Mammary epithelial cell (primary cell): ENCODE measurements at places on chromosomes 13 and 19. TPM values are rescaled to one million over a fixed set of nuclear protein-coding genes. Genes with fewer than 3 reads are reported as not detected.

ZNF613 gene
- total RNA-seq: 3.1 and 6.6 TPM in 2 replicates

DNA sequence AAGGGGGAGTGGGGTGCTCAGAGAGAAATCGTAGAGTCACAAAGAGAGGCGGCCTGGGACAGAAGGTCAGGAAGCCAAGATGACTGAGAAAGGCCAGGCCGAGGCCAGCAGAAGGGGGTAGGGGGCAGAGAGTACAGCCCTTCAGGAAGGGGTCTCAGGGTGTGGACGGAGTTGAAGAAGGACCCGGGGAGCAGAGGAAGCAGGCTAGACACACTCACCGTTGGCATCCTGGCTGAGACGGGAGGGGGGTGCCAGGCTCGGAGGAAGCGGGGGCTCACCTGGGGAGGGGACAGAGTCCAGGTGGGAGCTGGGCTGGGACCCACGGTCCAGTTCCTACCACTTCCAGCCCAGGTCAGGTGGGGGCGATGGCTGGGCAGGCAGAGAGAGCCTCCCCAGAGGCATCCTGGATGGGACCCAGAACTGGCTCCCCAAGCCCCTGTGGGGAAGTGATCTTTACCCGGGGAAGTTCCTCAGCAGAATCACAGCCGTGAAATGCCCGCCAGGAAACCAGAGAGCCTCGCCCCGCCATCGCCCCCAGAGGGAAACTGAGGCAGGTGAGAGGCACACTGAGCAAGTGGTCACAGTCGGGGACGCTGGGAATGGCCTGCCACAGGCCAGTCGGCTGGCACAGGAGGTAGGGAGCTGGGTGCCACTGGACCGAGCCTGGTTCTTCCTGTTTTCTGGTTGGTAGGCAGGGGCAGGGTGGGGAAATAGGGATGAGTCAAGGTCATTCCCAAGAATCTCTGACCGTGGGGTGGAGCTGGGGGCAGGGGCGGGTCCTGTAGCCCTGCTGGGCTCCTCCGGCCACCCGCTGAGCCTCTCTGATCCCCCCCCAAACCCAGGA, 1.4 kb downstream of the MATK start:
- DNase-seq: no peak

GRCh38 chr13:45838171-45838745, 13.3 kb downstream of the SIAH3 start:
- no peak for DNase-seq

DNA sequence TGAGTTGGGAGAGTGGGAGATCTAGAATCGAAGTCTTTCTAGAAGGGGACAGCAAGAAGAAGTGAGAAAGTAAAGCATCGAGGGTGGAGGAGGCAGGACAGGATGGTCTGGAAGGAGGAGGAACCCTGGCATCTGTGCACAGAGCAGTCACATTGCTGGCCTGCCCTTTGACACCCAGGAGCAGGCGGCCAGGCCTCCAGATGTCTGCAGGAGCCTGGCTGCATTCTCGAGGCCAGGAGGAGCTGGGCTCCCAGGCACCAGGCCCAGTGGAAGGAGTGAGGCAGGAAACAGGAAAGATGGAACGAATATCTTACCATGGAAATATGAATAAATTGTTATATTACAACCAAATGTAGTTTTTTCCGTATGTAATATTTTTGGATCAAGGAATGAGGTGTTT, 27.7 kb upstream of the ARGLU1 start:
- no peak for DNase-seq

DNA sequence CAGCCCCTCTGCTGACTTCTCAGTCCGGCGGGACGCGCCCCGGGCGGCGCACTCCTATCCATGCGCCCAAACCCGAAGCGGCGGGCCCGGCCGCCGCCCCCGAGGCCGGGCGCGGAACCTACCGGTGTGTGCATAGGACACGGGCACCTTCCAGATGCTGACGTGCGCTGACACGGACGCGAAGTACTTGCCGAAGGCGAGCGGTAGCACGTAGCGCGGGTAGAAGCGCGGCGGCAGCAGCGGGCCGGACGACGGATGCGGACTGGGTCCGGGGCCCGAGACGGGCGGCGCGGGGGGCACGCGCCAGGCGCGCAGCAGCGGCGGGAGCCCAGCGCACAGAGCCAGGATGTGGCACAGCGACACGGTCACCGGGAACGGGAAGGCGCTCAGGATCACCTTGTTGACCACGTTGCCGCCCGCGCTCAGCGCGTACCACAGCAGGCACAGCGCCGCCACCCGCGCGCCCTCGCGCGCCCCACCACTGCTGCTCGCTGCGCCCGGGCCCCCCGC, 338 bp downstream of the SLC35E1 start:
- DNase-seq: peak; percentile 38

- no peak for DNase-seq
Measured at GRCh38 chr13:109101550-109102144, 472.2 kb downstream of the MYO16 start.

TLE6 gene
- 0.59 and 1.6 TPM in 2 replicates for total RNA-seq

GRCh38 chr13:96273196-96273595, 183.3 kb downstream of the HS6ST3 start:
- no peak for DNase-seq

DNA sequence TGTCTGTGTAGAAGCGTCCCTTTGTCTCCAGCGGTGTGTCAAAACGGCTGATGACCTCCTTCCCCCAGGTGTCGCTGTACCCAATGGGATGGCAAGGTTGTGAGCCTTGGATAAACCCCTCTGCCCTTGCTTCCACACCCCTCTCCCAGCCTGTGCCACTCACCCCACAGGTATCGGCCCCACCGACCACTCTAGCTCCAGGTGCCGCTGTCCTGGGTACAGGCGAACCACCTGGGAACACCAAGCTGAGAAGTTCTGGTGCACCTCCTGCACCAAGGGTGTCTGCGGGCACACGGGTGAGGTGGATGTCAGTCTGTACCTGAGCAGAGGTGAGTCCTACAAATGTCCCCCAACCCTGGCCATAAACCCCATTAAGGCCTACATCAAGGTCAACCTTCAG, 16.6 kb downstream of the MAN2B1 start:
- DNase-seq: no peak

DNA sequence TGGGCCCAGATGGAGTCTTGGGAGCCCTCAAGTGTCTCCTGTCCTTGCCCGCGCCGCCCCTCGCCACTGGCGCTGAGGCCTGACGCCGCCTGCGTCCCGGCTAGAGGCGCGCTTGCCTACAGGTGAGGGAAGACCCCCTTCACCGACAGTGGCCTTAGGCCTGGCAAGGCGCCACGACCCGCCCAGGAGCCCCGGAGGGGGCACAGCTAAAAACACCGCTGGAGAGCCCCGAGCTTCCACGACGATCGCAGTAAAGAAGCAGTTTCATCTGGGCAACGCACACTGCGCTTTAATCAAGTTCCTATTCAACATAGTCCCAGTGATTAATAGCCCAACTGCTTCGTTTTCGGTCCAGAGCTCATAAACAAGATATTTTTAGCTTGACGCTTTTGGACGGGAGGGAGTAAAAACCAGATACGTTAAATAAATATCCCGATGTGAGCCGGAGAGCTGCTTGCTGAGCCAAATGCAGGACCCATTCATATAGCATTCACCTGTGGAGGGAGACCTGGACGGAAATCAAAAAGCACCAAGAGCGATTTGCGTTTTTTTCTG, 1.5 kb upstream of the CEBPA start:
- no peak for DNase-seq
